ENCODE measurements at places on chromosomes 5 and 9.

DNA sequence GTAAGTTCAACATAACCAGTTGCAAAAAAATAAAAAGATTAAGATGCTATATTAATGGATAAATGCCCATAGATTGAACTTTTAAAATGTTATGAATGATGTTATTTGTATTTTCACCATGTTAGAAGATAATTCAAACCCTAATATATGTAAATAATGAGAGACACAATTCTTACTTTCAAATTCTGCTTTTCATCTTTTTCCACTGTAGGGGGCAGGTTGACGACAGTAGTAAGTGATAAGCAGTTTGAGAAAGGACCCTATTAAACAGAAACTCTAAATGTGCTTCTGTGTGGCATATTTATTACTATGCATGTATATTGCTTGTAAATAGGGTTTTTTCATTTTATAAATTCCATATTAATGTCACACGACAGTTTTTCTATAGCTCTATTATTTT lies 591.1 kb downstream of the SEMA5A start:
- DNase-seq = no peak

DNA sequence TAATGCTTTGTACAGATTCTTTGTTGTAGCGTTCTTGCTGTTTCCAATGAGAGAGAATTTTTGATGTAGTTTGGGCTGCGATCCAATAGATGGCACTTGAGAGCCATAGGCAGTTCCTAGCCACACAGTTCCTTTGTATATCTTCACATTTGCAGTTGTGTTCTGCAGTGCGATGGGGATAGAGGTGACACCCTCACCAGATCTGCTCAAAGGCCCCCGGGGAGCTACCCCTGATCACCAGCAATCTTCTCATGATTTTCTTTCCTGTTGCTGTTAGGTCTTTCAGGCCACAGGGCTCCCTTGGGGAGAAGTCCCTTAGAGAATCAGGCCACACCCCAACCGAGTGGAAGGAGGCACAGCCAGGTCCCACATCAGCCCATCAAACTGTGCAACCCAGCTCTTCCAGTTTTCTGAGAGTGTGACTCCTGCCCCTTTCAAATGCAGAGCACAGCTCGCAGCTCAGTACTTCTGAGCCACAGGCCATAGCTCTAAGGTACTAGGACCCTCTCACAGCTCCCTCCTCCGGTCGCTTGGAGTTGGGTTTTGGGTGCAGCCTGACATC lies 353.7 kb downstream of the SLCO4C1 start:
- DNase-seq = no peak

DNA sequence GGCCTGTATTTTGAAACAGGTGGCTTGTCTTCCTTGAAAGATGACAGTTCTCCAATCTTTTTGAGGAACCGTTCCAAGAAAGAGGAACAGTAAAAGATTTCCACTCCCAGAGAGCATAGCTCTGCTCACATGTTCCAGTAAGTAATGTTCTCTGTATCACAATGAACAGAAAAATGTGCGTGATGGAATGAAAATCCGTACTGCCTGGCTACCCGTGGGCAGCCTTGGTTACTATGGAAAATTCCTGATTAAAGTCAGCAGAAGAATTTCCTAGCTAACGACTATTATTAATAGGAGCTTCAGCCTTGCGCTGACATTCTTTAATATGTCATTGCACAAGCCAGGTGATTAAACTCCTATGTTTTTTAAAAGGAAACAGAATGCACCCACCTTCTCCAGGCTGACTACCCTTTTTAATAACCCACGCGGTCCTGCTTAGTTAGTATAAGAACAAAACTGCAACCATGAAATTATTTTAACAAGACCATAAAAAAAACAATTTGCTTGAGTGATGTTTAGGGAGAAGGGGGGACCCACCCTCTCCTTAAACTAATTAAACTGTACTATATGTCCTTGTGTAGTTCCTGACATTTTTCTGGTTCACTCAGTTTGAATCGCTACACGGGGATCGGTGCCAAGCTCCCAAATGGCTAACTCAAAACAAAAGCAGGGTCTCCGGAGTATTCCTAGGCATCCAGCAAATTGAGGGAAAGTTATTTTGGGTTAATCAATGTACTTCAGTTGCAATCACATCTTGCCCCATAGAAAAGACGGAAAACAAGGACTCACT lies 54.8 kb upstream of the CPEB4 start:
- no peak for DNase-seq

GRCh38 chr5:123448017-123448617 lies 24.9 kb upstream of the CEP120 start:
- DNase-seq = no peak

DNA sequence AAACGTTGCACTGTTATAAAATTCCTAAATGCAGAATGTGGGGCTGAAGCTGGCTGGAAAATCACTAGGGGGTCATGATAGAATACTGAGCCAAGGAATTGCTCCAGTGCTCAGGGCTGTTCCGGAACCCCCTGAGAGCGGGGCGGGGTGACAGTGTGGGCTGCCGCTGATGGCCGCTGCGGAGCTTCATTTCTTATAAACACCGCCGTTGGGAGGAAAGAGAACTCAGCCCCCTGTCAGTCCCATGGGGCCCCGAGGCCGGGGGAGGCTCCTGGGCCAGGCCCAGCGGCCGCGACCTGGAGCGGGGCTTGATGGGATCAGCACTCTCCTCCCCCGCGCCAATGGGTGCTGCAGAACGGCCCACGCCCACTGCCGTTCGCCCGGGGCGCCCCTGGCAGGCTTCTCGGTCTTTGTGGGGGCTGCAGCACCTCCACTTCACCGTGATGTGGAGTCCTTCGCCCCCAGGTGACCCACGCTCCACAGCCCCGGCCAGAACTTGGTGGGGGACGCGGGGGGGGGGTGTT lies 5.2 kb upstream of the IRF1 start:
- peak; percentile 89 for DNase-seq

- no peak for DNase-seq
These were observed 130.4 kb upstream of the POC5 start for GRCh38 chr5:75847561-75848021.

DNA sequence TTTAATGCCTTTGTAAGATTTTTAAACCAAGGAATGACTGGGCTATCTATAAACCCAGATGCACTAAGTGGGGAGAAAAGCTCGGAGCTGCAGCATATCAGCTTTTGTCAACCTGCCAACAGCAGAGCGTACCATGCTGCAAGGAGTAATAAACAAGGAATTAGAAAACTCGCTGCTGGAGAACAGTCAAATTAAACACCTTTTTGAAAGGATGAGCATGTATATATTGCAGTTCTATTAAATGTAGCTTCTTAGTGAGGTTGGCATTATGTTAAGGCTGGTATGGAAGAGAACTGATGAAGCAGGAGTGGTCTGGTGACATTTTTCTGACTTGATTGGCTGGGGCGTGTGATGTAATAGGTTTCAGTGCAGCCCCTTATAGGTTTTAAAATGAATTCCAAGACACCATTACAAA lies 74.7 kb downstream of the PIK3R1 start:
- no peak for DNase-seq

GRCh38 chr9:73782166-73782565 lies 630.5 kb downstream of the ANXA1 start:
- DNase-seq = no peak

- no peak for DNase-seq
These were observed 7.1 kb upstream of the KLF9 start for GRCh38 chr9:70421272-70422180.

- no peak for DNase-seq
These were observed 165.0 kb downstream of the DROSHA start for GRCh38 chr5:31366941-31367340.

- no peak for DNase-seq
These were observed 21.9 kb upstream of the MED10 start for GRCh38 chr5:6399980-6400910.

- DNase-seq = no peak
These were observed 5.9 kb downstream of the TEX10 start for GRCh38 chr9:100346836-100347235.

- no peak for DNase-seq
These were observed 38.2 kb upstream of the SEMA4D start for GRCh38 chr9:89536145-89536574.

DNA sequence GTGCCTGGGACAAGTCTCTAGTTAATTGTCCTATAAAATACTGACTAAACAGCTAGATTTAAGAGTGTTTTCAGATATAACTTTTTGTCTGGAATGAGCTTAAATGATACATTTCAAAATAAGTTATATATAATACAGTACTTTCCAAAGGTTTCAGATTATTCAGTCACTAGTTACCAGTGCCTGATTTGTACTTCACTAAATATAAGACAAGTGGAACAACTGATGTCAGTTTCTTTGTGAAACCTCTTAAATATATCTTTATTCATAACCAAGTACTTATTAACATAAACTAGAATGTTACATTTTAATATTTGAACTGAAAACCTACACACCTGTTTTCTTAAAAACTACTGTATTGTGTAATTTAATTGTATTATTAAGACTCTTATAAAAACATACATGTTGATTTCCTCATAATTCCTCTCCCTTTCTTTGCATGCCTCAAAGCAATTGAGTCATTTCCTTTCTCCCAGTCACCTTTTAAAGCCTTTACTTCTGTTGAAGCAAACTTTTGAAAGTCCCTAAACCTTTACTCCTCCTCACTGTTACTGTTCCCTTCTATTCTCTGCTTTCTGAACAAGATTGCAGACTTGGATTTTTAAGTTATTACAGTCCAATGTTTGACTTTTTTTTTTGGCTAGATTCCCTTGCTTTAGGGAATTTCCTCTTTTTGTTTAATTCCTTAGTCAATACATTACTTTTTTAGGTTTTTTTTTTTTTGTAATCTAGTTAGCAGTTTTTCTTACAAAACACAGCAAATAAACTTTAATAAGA lies 8.7 kb upstream of the SEMA6A start:
- DNase-seq = no peak

GRCh38 chr9:14517154-14517906 lies 175.9 kb downstream of the ZDHHC21 start:
- no peak for DNase-seq

GRCh38 chr9:136629879-136630661 lies 32.6 kb upstream of the EGFL7 start:
- DNase-seq = no peak

Data from T1000 (cell line).